ENCODE measurements at places on chromosomes 1 and 21. TPM values are rescaled to one million over a fixed set of nuclear protein-coding genes. Genes with fewer than 3 reads are reported as not detected.

USH2A gene
- total RNA-seq = 0.14 TPM

FALEC gene
- total RNA-seq = not detected

OMA1 gene
- total RNA-seq = 97.6 TPM

CD1B gene
- total RNA-seq = not detected

LCE2C gene
- total RNA-seq = not detected

MAP10 gene
- 0.59 TPM for total RNA-seq

BATF3 gene
- 3.0 TPM for total RNA-seq

LHX8 gene
- 0.48 TPM for total RNA-seq

- H3K4me1 ChIP-seq = no peaks in the 10 kb centered on the region
- no peak overlapping the region for H3K4me3 ChIP-seq
- no peak overlapping the region for H3K27ac ChIP-seq
- H3K36me3 ChIP-seq = no peaks in the 10 kb centered on the region
- no peaks in the 10 kb centered on the region for H3K27me3 ChIP-seq
- no peak for DNase-seq
Observed at GRCh38 chr1:96992871-96993270, 271.3 kb downstream of the PTBP2 start.

DNA sequence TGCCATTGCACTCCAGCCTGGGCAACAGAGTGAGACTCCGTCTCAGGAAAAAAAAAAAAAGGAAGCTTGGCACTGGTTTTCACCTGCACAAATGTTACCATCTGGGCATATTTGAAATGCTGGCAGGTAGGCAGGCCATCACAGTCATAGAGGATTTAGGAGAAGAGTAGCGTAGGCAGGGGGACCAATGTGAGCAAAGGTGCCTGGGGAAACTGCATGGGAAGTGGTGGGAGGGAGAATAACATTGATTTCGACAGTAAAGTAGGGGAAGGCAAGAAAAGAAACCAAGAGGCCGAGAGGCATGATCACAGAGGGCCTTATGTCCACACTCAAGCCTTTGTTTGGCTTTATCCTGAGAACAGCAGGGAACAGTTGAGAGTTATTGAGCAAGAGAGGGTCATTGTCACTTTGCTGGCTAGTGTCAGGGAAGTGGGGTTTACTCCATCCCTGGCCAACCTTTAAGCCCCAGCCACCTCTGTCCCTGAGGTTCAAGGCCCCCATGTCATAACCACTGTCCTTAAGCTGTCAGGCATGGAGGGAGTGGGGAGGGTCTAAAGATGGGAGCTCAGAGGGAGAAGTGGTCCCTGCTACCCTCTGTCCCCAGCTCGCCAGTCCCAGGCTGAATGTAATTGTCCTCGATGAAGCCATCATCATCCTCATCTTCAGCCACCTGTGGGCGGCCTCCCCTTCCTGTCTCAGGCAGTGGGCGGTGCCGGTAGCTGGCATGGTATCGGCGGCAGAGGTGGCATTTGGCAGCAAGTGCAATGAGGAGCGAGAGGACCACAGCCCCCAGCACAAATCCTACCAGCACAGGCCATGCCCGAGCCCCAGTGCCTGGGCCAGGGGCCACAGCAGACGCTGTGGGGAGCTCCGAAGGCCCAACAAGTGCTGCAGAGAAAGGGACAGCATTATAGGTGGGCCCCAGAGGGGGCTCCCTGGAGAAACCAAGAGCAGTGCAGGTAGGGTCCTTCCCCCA lies 2.9 kb downstream of the C1orf210 start:
- DNase-seq = no peak
- no peak overlapping the region for H3K27ac ChIP-seq
- H3K36me3 ChIP-seq = no peaks in the 10 kb centered on the region

DNA sequence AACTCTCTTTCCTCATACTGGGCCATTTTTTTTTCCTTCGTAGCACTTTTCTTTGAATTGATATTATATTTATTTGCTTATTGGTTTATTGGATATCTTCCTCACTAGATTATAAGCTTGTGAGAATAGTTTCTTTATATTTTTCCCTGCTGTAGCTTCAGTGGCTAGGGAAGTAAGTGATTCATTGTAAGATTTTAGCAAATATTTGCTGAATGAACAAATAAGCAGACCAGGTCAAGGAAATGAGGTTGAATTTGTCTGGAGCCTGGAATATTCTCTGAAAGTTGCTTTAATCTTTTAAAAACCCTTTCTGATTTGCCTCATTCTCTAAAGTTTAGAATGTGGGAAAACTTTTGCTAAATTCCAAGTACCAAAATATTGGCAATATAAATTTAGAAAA lies 80.2 kb downstream of the RABGAP1L start:
- H3K36me3 ChIP-seq = no peaks in the 10 kb centered on the region
- H3K4me3 ChIP-seq = no peak overlapping the region
- no peaks in the 10 kb centered on the region for H3K4me1 ChIP-seq
- no peaks in the 10 kb centered on the region for H3K27me3 ChIP-seq
- no peak overlapping the region for H3K27ac ChIP-seq

DNA sequence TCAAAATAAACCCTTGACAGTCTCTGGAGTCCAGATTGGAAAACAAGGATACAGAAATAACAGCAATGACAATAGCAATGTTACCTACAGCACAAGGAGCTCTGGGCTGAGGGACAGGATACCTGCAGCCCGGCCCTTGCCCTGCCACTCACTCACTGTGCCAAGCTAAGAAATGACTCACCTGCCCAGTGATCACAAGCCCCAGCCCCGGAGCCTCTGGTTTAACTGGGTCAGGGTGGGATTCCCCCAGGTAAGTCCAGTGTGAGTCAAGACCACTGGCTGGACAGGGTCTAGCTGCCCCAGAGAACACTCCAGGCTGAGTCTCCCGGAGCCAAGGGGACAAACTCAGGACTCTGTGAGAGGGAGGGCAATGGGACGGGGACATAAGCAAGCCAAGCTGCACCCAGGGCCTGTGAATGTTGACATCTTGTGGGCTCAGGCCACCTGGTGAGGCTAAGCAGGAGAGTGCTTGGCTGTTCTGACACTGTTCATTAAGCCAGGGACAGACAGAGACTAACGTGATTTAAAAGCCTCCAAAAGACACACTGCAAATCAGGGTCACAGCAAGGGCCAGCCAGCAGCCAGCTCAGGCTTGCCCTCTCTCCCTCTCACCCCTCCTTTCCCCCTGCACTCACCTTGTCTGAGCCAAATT lies 64.1 kb downstream of the MIS18A start:
- no peaks in the 10 kb centered on the region for H3K4me1 ChIP-seq
- no peaks in the 10 kb centered on the region for H3K27me3 ChIP-seq
- H3K27ac ChIP-seq = no peak overlapping the region
- no peaks in the 10 kb centered on the region for H3K36me3 ChIP-seq
- DNase-seq = no peak

- no peak overlapping the region for H3K4me3 ChIP-seq
- no peaks in the 10 kb centered on the region for H3K36me3 ChIP-seq
- H3K27me3 ChIP-seq = no peaks in the 10 kb centered on the region
- no peaks in the 10 kb centered on the region for H3K4me1 ChIP-seq
- no peak for DNase-seq
- no peak overlapping the region for H3K27ac ChIP-seq
Observed at GRCh38 chr1:151803164-151803563, 2.1 kb downstream of the LINGO4 start.

- no peaks in the 10 kb centered on the region for H3K27me3 ChIP-seq
- no peak overlapping the region for H3K27ac ChIP-seq
- no peaks in the 10 kb centered on the region for H3K36me3 ChIP-seq
- no peak overlapping the region for H3K4me3 ChIP-seq
- H3K4me1 ChIP-seq = no peaks in the 10 kb centered on the region
- no peak for DNase-seq
Observed at GRCh38 chr1:247740721-247741120, 2.3 kb downstream of the OR14K1 start.

DNA sequence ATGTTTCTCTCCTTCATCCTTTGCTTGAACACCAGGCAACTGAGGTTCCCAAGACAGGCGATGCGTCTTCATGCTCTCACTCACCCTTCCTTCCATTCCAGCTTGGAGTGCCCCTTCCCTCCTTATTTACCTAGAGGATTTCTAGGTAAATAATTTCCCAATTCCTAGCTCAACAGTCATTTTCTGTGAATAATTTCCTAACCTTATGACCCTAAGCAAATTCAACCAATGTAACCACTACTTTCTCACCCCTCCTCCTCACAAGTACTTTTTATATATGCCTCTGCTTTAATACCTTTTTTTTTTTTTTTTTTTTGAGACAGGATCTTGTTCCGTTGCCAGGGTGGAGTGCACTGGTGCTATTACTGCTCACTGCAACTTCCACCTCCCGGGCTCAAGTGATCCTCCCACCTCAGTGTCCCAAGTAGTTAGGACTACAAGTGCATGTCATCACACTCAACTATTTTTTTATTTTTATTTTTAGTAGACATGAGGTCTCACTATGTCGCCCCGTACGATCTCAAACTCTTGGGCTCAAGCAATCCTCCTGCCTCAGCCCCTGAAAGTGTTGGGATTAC lies 86.7 kb downstream of the USP24 start:
- no peaks in the 10 kb centered on the region for H3K36me3 ChIP-seq
- no peak overlapping the region for H3K4me3 ChIP-seq
- no peaks in the 10 kb centered on the region for H3K27me3 ChIP-seq
- DNase-seq = no peak
- H3K27ac ChIP-seq = no peak overlapping the region
- H3K4me1 ChIP-seq = no peaks in the 10 kb centered on the region

DNA sequence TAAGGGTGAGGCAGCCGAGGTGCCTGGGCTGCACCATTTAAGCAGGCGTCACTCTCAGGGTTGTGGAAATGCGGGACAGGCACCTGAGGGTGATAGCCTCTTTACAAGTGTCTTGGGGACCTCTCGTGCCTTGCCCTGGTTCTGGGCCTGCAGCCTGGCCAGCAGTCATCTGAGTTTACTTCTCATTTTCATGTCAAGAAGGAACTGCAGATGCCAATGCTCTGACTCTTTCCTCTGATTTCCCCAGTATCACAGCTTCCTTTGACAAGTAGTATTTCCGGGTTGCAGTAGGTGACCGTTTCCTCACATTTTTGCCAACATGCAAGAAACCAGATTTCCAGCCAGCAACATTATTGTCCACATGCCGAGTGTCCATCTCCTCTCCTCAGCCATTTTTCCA lies 286.9 kb downstream of the DISC1 start:
- DNase-seq = no peak
- H3K36me3 ChIP-seq = no peaks in the 10 kb centered on the region
- no peaks in the 10 kb centered on the region for H3K27me3 ChIP-seq

DNA sequence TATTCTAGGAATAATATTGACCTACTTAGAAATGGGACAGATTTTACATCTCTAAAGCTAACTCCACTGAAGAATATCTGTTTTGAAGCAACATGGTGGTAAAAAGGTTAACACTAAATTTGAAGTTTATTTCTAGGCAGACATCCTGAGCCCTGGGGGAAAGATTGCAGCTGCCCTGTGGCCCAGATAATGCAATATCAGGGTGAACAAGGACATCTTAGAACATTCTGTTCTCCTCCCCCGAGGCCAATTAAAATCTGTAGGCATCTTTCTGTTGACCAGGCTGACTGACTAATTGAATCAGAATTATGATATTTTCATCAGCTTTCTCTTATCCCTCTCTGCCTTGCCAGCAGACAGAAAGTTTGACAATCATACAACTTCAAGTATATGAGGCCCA lies 149.8 kb upstream of the DUSP10 start:
- H3K36me3 ChIP-seq = no peaks in the 10 kb centered on the region
- no peaks in the 10 kb centered on the region for H3K27me3 ChIP-seq
- no peaks in the 10 kb centered on the region for H3K4me1 ChIP-seq
- DNase-seq = no peak

DNA sequence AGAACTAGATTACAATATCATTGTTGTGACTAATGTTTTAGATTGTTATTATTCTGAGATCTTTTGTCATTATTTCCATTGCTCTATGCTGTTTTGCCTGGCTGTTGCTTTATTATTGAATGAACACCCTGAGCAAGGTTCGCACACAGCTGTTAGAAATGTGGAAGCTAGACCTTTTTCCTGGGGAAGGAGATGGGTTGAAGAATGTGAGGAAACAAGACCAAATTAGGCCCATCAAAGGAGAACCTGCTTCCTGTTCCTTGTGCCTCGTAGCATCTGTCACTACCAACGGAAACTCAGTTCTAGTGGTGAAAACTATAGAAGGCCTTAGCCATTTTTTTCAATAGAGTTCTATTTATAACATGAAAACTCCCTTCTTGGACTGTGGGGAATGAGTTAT lies 68.7 kb downstream of the RGL1 start:
- no peaks in the 10 kb centered on the region for H3K27me3 ChIP-seq
- H3K27ac ChIP-seq = peak overlapping the region; percentile 87
- no peak for DNase-seq
- no peak overlapping the region for H3K4me3 ChIP-seq

- no peaks in the 10 kb centered on the region for H3K36me3 ChIP-seq
- peak; percentile 20 for DNase-seq
- no peaks in the 10 kb centered on the region for H3K27me3 ChIP-seq
- H3K27ac ChIP-seq = peak overlapping the region; percentile 78
- no peaks in the 10 kb centered on the region for H3K4me1 ChIP-seq
Observed at GRCh38 chr21:45989355-45990048, 7.9 kb downstream of the COL6A1 start.

GRCh38 chr21:41483415-41483814 lies 24.5 kb downstream of the TMPRSS2 start:
- no peaks in the 10 kb centered on the region for H3K36me3 ChIP-seq
- no peak overlapping the region for H3K27ac ChIP-seq
- H3K27me3 ChIP-seq = no peaks in the 10 kb centered on the region
- H3K4me3 ChIP-seq = no peak overlapping the region
- DNase-seq = no peak

GRCh38 chr1:6859415-6860343 lies 74.4 kb downstream of the CAMTA1 start:
- H3K4me3 ChIP-seq = no peak overlapping the region
- no peaks in the 10 kb centered on the region for H3K4me1 ChIP-seq
- DNase-seq = peak; percentile 20
- H3K36me3 ChIP-seq = no peaks in the 10 kb centered on the region

DNA sequence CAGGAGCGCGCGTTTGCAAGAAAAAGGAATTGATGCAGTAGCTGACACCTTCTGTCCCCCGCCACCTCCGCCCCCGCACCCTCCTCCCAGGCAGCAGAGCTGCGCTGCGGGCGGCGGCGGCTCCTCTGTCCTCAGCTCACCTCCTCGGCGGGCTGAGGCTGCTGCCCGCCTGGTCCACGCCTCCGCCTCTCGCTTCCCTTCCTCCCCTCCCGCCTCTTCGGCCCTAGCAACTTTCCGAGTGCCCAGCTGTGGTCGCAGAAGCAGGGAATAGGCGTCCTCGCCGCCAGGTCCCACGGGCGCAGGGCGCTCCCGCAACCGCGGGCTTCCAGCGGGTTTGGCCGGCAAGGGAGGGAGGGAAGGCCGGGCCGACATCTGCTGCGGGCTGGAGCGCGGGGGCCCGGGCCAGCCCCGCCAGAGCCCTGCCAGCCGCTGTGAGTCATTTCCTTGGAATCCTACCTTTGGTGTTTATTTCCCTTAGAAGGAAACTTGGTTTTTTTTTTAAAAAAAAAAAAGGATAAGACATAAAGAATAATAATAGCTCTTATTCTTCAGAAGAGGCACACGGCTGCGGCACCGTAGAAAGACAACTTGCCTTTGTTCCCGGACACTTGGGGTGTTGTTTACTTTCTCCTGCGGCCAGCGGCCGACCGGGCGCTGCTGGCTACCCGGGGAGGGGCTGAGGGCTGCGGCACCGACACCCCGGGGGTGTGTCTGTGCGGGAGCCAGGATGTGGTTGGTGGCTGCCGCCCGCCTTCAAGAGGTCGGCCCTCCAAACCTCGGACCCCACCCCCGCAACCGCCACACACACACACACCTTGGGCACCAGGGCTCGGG lies 1.1 kb downstream of the SERTAD4 start:
- peak; percentile 62 for DNase-seq
- H3K4me3 ChIP-seq = peak overlapping the region; percentile 59
- H3K4me1 ChIP-seq = no peaks in the 10 kb centered on the region

GRCh38 chr1:246151796-246152434 lies 355.2 kb downstream of the SMYD3 start:
- H3K4me1 ChIP-seq = no peaks in the 10 kb centered on the region
- H3K27me3 ChIP-seq = no peaks in the 10 kb centered on the region
- no peak overlapping the region for H3K4me3 ChIP-seq
- DNase-seq = no peak
- H3K27ac ChIP-seq = no peak overlapping the region
